ENCODE measurements at places on chromosomes 5 and 9.

DNA sequence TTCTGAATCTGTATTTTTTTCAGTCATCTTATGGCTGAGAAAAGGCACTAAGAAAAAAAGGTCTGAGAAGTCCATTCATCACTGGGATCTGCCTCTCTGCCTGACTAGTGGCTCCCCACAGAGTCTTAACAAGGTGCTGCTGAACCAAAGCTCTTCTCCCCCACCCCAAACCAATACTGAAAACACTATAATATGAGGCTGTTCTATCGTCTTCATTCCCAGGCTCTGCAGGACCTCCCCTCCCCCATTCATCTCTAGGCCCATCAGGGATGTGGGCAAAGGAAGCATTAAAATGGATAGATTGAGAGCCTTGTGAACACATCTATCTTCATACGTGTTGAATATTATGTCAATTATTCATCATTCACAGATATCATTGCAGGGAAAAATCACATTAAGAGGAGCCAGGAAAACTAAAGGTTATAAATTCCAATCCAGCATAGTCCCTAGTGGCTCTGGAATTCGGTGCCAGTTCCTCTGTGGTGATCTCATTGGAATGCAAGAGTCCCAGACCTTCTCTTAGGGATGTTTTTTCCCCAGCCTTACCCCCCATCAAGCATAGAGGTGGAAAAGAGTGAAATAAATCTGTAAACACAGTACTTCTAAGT lies 44.3 kb upstream of the GPR151 start:
- no peak for DNase-seq

GRCh38 chr5:6236858-6237481 lies 141.4 kb downstream of the MED10 start:
- DNase-seq, result no peak

GRCh38 chr5:14503017-14503680 lies 78.4 kb upstream of the OTULINL start:
- no peak for DNase-seq

DNA sequence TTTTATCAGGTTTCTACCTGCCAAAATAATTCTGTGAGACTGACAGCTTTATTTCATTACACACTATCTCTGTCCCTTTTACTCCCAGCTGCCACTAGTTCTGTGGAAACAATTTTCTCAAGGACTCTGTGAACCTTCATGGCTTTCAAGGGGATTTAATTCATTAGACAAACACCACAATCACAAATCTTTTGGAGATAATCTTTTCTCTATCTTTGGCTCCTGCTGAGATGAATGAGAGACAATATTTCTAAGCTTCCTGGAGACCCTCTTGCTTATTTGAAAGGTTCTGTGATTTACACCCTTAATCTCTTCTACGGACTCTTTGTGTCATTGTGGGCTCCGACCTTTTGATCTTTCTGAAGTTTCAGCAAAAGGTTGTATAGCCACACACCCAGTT lies 222.6 kb downstream of the PRDM9 start:
- DNase-seq, result no peak

DNA sequence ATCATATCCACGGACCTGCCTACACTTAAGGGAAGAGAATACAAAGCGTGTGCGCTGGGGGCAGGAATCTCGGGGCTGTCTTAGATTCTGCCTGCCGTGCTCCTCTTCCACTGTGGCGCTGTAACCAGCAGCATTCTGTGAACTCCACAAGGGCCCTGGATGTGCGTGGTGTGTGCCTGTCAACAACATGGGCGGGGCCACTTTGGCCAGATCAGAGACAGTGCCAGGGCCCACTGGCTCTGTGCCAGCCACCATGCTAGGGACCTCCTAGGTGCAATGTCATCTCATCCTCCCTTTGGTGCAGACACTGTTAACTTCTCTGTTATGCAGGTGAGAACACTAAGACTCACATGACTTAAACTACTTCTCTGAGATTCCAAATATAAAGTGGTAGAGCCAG lies 113.7 kb downstream of the COL23A1 start:
- no peak for DNase-seq

DNA sequence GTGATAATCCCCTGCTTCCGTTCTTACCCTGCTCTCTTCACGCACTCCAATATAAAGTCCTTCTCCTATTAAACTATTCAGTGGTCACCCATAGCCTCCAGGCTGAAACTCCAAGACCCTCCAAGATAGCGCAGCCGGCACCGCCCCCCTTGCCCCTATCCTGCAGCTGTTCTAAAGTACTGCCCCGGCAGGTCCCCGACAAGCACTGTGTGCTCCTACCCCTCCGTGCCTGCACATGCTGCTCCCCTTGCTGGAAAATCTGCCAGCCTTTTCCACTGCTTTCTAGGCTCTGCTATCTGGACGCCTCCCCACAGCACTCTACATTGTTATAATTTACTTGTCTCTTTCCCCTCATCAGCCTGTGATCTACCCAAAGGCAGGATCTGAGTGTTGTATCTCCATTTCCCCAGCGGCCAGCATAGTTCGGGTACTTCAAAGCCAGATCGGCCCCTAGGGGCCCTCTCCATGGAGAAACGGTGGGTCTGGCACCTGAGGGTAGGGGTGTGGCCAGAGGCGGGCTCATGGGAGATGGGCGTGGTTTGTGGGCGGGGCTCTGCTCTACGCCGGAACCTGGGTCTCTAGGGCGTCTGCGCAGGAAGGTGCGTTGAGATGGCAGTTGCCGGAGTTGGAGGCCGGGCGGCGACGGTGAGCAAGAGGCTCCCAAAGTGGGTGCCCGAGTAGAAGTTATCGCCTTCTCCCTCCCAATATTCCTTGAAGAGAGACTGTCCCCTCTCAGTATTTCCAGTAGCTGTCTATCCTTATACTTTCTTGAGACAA lies 83.5 kb upstream of the RUSC2 start:
- no peak for DNase-seq

GRCh38 chr9:120299785-120300184 lies 280.2 kb downstream of the CDK5RAP2 start:
- DNase-seq, result no peak

DNA sequence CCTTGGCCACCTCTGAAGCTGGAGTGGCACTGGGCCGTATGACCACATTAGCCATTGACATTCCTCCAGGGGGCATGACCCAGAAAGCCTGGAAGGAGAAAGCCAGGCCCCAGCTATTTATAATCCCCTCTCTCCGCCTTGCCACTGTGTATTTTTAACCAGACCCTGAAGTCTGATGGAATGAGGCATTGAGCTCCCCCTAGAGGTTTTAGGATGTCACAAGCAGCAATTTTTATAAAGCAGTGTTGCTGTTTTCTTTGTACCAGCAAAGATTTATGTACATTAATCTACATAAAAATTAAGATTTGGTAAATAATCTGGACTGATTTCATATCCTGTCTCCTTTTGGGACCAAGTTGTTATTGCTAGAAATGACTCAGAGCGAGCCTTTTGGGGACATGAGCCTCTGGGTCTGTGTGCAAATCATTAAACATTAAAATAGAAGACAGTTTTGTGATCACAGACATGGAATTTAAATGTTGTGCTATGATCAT lies 127.1 kb downstream of the TRIO start:
- DNase-seq, result no peak

GRCh38 chr5:120988491-120988890 lies 524.4 kb downstream of the PRR16 start:
- no peak for DNase-seq

DNA sequence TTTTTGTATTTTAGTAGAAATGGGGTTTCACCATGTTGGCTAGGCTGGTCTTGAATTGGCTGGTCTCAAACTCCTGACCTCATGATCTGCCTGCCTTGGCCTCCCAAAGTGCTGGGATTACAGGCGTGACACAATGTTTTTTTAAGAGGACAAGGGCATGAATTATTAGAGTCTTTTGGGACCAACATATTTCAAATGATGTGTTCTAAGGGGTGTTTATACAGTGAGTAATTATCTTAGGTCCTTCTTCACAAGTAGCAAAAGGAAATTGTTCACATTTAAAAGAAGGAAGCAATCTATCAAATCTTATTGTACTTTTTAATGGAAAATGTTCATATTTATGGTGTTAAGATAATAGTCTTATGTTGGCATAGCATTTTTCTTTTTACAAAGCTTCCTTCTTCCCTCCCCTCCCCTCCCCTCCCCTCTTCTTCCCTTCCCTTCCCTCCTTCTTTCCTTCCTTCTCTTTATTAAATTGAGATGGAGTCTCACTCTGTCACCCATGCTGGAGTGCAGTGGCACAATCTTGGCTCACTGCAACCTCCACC lies 6.7 kb downstream of the GNG10 start:
- DNase-seq, result no peak

- DNase-seq, result peak; percentile 17
Measured at GRCh38 chr5:168219515-168220410, 71.7 kb upstream of the WWC1 start.

DNA sequence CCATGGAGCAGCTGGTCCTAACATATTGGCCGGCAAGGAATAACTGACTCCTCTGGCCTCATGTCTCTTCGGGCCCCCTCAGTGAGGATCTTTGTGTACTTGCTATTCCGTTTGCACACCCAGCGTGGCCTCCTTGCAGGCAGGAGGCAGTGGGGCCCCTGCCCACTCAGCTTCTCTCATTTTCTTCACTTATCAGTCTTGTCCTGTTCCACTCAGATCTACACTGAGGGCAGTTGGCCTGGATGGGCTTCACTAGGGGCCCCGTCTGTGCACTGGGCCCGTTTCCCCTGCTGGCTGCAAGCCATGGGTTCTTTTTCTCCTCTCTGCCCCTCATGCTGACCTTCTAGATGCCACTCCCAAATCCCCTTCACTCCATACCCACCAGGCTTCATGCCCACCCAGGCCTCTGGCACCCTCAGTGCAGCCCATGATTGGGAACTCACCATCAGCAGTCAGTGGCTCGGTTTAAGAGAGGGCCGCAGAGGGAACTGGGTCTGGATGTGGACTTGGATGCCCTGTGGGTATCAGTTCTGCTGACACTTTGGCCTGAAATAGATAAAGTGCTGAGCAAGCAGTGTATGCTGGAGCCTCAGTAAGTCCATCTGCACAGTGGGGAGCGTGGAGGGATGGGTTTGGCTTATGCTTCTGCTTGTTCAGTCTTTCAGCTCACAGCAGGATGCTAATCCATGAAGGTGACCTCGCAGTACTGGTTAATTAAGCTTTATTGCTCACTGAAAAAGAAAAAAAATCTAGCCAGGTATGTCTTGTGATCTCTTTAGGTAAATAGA lies 57.9 kb downstream of the ERBIN start:
- DNase-seq, result no peak

DNA sequence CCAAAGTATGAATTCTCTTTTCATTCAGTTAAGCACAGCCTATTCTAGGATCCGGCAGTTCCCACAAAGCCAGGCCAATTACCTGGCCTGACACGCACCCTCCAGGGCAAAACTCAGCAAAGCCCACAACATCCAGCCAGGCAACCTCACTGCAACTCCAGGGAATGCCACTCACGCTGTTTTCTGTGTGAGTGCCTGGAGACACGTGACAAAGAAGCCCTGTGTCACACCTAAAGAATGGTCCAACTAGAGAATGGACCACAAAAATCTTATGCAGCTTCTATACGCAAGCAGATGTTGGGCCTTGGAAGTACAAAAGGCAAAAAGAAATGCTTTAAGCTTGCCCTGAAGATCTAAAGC lies 20.2 kb downstream of the RETREG1 start:
- no peak for DNase-seq

DNA sequence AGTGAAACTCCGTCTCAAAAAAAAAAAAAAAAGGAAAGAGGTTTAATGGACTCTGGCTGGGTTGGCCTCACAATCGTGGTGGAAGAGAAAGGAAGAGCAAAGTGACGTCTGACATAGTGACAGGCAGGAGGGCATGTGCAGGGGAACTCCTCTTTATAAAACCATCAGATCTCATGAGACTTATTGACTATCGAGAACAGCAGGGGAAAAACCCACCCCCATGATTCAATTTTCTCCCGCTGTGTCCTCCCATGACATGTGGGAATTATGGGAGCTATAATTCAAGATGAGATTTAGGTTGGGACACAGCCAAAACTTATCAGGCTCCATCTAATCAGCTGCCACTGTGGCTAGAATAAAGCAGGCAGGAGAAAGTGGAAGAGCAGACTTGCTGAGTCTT lies 610.4 kb upstream of the NUDT12 start:
- DNase-seq, result no peak

- no peak for DNase-seq
Measured at GRCh38 chr5:127695346-127695745, 7.8 kb upstream of the CCDC192 start.

GRCh38 chr5:5341531-5342292 lies 80.8 kb upstream of the ICE1 start:
- no peak for DNase-seq

- peak; percentile 22 for DNase-seq
Measured at GRCh38 chr9:83432104-83432627, 106.0 kb downstream of the FRMD3 start.

- no peak for DNase-seq
Measured at GRCh38 chr9:34558919-34559623, 30.5 kb downstream of the CNTFR start.

- DNase-seq, result no peak
Measured at GRCh38 chr5:77337686-77338085, 127.2 kb downstream of the PDE8B start.

- DNase-seq, result no peak
Measured at GRCh38 chr5:137761566-137761965, 7.4 kb upstream of the HNRNPA0 start.

GRCh38 chr5:88474574-88474973 lies 205.9 kb upstream of the TMEM161B start:
- no peak for DNase-seq

- DNase-seq, result no peak
Measured at GRCh38 chr9:105242557-105242956, 1.9 kb upstream of the SLC44A1 start.

GRCh38 chr5:145975001-145975360 lies 38.6 kb downstream of the SH3RF2 start:
- no peak for DNase-seq
